ENCODE measurements at places on chromosomes 12 and 14.

DNA sequence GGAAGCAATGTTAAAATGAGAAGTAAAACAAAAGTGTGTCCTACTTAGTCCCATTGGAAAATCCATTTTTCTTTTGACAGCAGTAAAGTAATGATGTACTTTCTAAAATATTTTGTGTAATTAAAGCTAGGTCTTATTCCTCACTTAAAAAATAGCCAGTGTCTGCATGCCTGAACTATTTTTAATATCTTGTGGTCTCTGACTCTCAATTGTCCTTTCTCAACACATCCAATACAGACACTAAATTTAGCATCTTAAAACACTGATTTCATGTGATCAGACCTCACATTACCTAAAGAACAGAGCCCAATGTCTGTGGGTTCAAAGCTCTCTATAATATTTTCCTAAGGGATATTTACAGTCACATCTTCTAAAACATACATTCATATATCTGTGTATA lies 108.0 kb downstream of the DERA start:
- DNase-seq: no peak

GRCh38 chr12:6943722-6944380 lies at the start of the genes C12orf57 and RNU7-1:
Gene C12orf57 (plus strand): TSS chr12:6944022. CDS start chr12:6944122, 100 bp downstream.
Gene RNU7-1 (plus strand): TSS chr12:6943816.
- DNase-seq: peak; percentile 93

- DNase-seq: no peak
These were observed 39.2 kb downstream of the DICER1 start for GRCh38 chr14:95117937-95118721.

- DNase-seq: no peak
These were observed 430.0 kb upstream of the SOX5 start for GRCh38 chr12:24379433-24379832.

DNA sequence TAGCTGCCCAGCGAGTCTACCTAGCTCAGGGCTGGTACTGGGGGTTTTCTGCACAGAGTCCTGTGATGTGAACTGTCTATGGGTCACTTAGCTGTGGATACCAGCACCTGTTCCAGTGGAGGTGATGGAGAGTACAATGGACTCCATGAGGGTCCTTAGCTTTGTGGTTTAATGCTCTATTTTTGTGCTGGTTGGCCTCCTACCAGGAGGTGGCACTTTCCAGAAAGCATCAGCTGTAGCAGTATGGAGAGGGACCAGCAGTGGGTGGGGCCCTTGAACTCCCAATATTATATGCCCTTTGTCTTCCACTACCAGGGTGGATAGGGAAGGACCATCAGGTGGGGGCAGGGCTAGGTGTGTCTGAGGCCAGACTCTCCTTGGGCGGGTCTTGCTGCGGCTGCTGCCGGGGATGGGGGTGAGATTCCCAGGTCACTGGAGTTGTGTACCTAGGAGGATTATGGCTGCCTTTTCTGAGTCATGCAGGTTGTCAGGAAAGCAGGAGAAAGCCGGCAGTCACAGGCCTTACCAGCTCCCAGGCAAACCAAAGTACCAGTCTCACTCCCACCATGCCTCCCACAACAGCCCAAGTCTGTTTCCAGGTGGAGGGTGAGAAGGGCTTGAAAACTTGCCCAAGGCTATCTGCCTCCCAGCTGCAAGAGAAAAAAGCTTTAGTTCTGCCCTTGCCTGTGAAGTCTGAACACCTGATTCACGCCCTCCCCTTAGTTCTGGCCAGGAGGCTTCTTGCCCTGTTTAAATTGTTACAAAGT lies 163.0 kb upstream of the NUDT4 start:
- no peak for DNase-seq

- peak; percentile 83 for DNase-seq
These were observed 160.6 kb upstream of the SYT1 start for GRCh38 chr12:78703820-78704525.

GRCh38 chr12:107458163-107458562 lies 227.4 kb upstream of the PWP1 start:
- DNase-seq: no peak

DNA sequence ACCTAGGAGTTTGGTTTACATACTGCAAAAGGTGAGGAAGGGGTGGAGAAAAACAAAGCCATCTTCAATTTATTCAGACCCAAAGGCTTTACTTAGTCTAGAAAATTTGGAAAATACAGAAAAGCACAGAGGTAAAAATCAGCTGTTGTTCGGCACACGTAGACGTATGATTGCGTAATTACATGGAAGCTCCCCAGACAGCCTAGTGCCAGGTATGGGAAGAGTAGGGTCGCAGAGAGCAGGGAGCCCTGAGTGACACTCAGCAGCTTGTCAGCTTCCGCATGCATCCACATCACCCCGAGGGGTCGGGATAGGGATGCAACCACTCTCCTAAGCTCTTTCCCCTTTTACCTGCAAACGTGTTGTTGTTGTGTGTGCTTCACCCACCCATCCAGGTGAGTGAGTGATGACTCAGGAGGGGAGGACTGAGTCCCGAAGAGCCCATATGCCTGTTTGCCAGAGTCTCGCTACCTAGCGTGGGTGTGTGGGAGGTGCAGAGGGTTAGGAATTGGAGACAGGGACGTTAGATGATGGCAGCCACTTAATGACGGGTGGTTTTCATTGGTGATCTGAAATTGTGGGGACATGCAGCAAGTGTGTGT lies 20.1 kb downstream of the PIWIL1 start:
- no peak for DNase-seq

Data from glomerular endothelial cell (primary cell).